ENCODE measurements at places on chromosomes 16 and 17. TPM values are rescaled to one million over a fixed set of nuclear protein-coding genes. Genes with fewer than 3 reads are reported as not detected.

DNA sequence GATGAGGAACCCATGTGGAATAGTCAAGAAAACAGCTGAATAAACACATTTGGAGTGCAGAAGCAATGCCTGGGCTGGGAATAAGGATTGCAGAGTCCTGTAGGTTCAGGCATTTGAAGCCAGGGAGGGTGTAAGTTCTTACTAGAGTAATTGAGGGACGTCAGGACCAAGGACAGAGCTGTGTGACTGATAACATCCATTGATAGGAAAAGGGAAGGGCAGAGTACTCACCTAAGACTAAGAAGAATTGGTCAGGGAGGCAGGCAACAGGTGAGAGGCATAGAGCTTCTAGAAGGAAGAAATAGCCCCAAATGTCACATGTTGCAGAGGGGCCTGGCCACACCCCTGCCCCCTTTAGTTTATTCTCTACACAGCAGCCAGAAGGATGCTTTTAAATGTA is 79.8 kb upstream of the TMEM132E start:
- DNase-seq = no peak

DNA sequence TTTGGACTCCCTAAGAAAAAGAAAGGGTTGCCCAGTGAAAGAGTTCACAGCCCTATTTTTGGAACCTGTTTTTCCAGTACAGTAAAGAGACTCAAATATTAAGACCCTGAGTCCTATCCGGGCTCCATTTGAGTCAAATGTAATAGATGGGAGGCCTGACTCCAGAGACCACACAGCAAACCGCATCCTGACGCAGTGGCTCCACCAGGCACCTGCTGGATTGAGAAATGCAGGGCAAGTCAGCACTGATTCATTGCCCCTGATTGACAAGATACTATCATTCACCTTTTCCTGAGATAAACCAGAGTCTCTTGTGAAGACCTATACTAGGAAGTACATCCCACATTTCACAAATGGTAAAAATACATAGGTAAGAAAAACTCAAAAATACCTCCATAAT is 715.7 kb upstream of the SOX9 start:
- no peak for DNase-seq

The FAM171A2 gene
- total RNA-seq = 2.0 TPM

DNA sequence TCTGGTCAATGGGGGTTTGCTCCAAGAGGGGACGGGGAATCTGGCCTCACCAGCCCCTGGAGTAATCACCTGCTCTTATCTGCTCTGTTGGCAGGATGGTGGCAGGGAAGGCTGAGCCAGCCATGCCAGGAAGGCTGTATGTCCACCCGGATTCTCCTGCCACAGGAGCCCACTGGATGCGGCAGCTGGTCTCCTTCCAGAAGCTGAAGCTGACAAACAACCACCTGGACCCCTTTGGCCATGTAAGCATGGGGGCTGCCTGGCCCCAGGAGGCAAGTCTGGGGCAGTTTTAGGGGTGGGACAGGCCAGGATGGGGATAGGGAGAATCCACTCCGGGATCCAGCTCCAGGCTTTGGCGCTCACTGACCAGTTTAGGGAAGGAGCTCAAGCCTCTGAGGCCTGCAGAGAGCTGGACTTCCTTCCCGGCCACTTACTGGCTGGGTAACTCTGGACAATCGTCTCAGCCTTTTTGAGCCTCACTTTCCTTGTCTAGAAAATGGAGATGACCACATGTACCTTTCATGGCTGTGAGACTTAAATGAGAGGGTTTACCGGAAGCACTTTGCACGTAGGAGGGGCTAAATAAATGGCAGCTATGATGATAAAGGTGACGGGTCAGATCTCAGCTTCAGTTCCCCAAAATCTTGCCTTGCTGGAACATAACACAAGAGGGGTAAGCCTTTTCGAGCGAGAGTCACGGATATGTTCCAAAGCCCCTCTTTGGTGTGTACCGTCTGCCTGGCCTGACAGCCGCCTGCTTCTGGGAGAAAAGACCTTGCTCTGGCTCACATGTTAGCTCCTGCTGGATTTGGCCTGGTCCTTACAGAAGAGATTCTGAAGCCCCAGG is 15.4 kb downstream of the TBX4 start:
- no peak for DNase-seq

DNA sequence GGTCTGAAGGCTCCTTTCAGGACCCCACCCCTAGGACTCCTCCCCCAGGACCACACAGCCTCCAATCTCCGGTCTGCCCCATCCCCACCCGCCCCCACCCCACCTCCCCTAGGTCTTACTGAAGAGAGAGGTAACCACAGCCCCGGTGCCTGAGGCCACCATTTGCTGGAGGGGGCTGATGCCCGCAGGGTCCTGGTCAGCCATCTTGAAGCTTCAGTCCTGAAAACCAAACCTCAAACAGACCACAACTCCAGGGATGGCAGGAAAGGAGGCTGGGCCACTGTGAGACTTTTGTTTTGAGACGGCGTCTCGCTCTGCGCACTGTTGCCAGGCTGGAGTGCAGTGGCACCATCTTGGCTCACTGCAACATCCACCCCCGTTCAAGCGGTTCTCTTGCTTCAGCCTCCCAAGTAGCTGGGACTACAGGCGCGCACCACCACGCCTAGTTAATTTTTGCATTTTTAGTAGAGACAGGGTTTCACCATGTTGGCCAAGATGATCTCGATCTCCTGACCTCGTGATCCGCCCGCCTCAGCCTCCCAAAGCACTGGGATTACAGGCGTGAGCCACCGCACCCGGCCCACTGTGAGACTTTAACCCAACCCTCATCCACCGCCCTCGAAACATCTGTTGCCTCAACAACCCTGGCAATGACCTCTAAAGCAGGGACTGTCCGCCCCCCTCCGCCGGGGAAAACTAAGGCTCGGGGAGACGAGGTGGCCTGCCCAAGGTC is 1.1 kb downstream of the SLC25A39 start:
- no peak for DNase-seq

- no peak for DNase-seq
These were observed 46.0 kb upstream of the MMP2 start for GRCh38 chr16:55433030-55433429.

DNA sequence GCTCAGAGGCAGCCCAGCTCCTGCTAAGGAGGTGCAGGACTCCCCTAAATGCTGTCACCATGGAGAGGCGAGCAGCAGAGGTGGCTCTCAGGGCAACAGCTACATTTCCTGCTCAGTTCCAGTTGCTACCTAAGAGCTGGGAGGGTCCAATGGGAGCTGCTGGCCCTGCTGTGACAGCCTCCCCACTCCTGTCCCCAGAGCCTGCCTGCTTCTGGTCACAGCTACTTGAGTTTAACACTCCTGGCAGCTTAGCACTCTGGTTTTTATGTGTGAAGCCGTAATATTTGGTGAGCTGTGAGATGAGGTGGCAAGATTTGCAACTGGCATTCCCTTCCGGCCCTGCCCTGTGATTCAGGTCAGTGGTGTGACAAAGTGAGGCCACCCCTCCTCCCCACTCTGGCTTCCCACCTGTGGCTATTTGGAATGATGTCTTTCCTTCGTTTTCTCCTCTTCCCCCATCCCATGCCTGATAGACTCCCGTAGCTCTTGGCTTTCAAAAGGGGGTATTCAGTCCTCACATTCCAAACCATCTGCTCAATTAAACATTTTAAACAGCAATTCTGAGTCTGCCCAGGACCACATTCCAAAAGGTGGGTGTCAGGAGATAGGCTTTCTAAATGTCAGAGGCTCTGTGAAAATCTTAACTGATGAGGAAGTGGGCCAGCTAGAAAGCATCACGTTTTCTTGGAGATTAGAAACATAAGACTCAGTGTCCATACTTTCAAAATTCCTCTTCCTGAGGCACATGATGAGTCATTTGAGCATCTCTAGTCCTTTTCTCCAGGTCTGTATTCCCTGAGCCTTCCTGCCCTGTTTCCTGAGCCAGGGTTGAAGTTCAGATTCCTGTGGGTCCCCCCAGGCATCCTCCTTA is 42.6 kb upstream of the SKAP1 start:
- DNase-seq = no peak

DNA sequence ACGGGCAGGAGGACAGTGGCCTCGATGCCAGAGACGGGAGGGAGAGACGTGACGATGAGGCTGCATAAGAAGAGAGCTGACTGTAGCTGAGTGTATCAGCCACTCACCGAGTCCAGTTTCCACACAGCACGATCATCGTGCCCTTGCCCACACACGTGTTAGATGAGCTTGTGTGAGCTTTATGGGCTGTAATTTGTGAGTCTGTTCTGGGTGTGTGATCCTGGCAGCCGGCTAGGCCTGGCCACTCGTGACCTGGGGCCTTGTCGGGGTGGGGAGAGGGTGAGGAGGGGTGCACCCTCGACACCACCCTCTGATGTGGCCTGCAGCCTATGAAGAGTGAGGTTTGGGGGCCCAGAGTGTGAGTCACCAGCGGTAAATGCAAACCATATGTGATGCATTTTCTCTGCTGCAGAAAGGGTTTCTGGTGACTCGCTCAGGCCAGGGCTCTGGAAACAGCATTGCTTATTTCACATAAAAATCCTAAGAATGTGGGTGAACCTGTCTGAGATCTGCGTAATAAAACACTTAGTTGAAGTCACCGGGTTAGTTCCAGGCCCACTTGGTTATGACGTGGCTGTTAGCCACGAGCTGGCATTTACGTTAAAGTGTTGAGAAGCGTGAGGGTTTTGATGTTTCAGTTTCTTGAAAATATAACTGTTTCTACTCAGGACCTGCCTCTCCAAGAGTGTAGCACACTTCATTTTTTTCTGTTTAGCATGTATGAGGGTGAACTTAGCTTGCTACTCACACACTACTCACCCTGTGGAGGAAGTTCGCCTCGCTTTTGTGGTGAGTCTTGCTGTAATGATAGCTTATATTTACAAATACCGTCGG is 4.2 kb downstream of the METRNL start:
- DNase-seq = no peak

DNA sequence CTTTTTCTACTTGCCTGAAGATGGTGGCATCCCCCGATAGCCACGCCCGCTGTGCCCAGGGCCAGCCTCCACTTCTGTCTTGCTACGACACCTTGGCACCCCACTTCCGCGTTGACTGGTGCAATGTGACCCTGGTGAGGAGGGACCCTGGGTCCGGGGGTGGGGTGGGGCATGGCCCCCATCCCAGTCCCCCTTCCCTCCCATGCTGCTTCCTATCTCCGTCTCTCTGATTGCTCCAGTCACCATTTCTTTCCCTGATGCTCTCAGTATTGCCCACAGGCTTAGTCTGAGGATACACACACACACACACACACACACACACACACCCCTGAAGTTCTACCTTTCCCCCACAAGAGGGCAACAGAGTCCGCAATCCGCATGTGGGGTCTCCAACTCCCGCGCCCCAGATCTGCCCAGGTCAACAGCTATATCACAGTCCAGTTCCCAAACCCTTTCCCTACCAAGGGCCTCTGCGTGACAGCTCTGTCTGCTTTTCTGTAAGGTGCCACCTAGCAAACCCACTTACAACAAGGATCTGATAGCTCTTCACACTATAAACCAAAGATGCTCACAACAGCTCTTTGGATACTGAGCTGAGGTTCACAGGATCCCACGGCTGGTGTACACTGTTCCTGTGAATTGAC is 3.4 kb downstream of the SGCA start:
- DNase-seq = no peak

DNA sequence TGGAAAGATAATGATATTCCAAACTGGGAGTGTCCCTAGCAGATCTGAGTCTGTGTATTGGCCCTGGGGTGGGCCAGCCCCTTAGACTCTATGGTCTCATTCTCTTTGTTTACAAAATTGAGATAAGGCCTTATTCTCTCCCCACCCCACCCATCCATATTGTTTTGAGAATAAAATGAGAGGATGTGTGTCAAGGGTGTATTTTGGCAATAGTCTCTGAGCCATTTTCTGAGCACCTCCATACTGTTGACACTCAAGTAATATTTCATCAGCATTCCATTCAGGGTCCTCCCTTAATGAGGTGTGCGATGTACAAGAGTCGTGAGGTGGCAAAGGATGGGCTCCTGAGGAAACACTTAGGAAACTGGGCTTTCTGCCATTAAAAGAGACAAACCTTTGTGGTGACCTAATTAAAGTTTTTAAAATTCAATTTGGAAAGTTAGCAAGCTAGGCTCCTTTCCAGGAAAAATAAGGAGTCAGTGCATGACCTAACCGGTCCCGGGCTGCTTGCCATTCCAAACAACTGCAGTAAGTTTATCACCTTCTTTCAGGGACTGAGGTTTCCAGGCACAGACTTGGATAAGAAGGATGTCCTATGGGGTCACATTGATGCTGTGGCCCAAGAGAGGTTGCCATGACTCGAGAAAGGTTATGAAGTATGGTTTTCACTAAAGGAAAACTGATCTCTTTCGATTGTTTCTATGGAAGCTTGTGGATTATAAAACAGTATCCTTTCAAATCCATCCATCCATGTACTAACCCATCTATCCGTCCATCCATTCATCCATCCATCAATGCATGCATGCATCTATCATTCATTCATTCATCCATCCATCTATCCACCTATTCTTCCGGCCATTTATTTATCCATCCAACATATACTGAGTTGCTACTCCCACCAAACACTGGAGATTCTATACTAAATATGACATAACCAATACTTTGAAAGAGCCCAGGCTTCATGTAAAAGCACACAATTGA is 443.3 kb downstream of the UTP18 start:
- no peak for DNase-seq

The TERB1 gene
- not detected for total RNA-seq

GRCh38 chr17:62724398-62725146 is 83.5 kb downstream of the MARCHF10 start:
- no peak for DNase-seq

The GLTPD2 gene
- not detected for total RNA-seq

GRCh38 chr16:64882078-64882784 is 239.6 kb downstream of the CDH11 start:
- peak; percentile 34 for DNase-seq

GRCh38 chr17:82171750-82172375 is 40.8 kb downstream of the CCDC57 start:
- no peak for DNase-seq

DNA sequence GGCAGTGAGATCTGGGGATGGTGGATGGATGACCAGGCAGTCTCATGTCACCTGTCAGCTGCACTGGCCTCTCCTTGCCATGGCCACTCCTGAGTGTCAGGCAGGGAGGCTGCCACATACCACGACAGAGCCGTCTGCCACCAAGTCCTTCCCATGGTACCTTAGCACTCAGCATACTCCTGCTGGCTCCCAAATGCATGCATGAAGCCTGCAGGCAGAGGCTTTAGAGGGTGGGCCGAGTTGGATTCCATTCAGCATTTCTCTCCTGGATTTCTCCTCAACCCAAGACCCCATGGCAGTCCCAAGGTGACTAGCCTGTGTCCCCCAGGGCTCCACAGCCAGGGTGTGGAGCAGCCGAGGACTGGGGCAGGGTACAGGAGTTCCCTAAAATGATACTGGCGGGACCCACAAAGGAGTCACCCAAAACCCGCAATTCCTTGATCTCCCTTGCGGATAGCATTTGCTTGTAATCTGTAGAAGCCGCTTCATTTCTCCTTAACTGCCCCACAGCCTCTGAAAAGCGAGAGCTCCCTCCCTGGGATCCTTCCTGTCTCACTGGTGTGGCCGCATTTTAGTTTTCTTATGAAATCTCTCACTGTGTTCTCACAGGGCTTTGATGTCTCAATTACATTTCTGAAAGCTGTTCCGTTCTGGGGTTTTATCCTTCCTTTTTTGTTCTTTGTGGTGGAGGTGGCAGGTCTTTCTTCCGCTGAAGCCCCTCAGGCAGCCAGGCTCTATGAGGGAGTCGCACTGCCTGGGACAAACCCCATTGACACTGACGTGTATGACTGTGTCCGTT is 141.4 kb downstream of the SOCS1 start:
- no peak for DNase-seq

The TBC1D3I gene
- total RNA-seq = not detected

GRCh38 chr17:15457723-15458094 is 9.7 kb downstream of the CDRT4 start:
- DNase-seq = no peak

- DNase-seq = no peak
These were observed 14.1 kb downstream of the CACNG4 start for GRCh38 chr17:66978514-66979061.

All from esophagus muscularis mucosa (tissue), 4 donors.